ENCODE measurements at places on chromosomes 5 and 9. TPM values are rescaled to one million over a fixed set of nuclear protein-coding genes. Genes with fewer than 3 reads are reported as not detected.

HAVCR2 gene
- total RNA-seq, result not detected

NR2F1-AS1 gene
- total RNA-seq, result not detected

QRFP gene
- not detected for total RNA-seq

KCNN2 gene
- total RNA-seq, result not detected

C5orf24 gene
- 18.5 TPM for total RNA-seq

GNAQ gene
- 12.4 TPM for total RNA-seq

ORM2 gene
- total RNA-seq, result not detected

SLC25A48 gene
- not detected for total RNA-seq

TEK gene
- 1.5 TPM for total RNA-seq

TEX48 gene
- not detected for total RNA-seq

SPATA31D1 gene
- total RNA-seq, result not detected

MAP1B gene
- 58.0 TPM for total RNA-seq

LCNL1 gene
- not detected for total RNA-seq

GRCh38 chr9:20227166-20227874, 395.0 kb downstream of the MLLT3 start:
- no peak for DNase-seq

GRCh38 chr9:70065572-70065971, 21.9 kb downstream of the MAMDC2 start:
- DNase-seq, result no peak

DNA sequence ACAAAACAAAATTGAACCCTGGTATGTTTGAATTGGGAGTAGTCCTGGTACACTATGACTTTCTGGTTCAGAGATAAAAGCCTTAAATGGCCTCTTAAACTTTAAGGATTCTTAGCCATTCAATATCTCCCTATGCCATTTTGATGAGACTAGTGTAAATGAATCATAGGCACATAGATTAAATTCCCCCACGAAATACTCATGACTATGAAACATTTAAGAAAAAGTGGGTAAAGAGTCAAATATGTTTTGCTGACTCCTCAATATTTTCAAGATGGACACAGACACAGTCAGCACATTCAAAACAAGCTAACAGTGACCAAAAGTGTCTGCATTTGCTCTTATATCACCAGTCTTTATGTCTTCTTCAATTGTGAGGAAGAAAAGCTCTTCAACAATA, 278.3 kb downstream of the PDE4D start:
- no peak for DNase-seq

DNA sequence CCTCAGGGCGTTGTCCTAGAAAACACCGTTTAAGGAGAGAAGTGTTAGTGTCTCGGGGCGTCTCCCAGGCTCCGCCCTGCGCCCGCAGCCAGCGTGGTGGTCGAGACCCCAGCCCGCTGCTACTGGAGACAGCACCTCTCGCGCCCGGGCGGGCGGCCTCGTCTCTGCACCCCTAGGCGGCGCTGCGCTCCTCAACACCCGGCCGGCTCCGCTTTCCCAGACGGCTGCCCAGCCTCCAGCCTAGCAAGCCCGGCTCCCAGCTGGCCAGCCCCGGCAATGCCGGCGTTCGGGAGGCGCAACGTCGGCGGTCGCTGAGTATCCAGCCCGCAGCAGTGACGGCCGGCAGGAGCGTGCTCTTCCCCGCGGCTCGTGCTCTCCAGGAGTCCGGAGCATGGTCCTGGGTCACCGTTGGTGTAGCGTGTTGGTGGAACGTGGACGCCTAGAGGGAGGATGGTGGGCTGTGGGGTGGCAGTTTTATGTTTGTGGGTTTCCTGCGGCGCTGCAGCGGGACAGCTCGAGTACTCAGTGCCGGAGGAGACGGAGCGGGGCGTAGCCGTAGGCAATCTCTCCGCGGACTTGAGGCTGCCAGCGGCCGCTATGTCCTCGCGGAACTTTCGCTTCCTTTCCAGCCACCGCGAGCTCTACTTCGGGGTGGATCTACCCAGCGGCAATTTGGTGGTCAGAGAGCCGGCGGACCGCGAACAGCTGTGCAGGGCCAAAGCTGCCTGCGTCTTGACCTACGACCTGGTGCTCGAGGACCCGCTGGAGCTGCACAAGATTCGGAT, 536 bp downstream of the PCDHAC1 start:
- no peak for DNase-seq

GRCh38 chr5:160959804-160960203, 107.8 kb upstream of the ATP10B start:
- DNase-seq, result peak; percentile 85

- no peak for DNase-seq
These were observed 20.3 kb upstream of the TERT start for GRCh38 chr5:1315018-1315708.

GRCh38 chr9:112179816-112180215, 4.7 kb upstream of the SUSD1 start:
- no peak for DNase-seq

DNA sequence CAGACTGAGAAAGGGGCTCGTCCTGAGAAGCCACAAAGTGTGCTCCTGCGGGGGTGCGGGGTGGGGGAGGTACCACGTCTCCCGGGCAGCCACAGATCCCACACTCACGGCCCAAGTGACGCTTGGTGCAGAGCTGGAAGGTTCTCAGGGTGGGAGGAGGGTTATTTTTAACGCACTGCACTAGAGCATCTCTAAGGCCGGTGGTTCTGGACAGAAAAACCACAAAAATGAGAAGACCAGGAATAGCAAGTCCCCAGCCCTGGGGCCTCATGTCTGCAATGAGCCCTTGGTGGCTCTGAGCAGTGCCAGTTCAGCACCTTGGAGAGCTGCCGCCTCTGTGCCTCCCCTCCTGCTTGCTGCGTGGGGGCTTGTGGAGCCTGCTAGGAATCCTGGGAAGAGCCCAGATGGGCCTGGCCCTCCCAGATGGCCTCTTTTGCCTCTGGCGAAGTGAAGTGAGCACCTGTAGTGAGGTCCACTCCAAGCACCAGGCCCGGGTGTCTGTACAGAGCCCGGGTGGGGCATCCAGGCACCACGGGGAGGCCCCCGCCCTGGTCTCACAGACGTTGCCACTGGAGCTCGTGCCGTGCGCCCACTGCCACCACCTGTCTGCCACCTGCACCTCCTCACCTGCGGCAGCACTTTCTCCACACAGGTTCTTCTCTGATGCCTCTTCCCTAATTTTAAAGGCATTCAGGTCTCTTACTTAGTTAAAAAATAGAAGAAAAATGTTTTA, 48.9 kb upstream of the CACNA1B start:
- DNase-seq, result peak; percentile 14

GRCh38 chr5:9557696-9558095, 11.8 kb upstream of the SEMA5A start:
- DNase-seq, result no peak

GRCh38 chr5:9482381-9482780, 63.5 kb downstream of the SEMA5A start:
- DNase-seq, result no peak

- no peak for DNase-seq
These were observed 103.3 kb downstream of the C5orf15 start for GRCh38 chr5:133865113-133865512.

GRCh38 chr5:157816682-157817386, 42.1 kb downstream of the CLINT1 start:
- DNase-seq, result no peak

- peak; percentile 88 for DNase-seq
These were observed 114.9 kb downstream of the TLE1 start for GRCh38 chr9:81574405-81574804.

- DNase-seq, result no peak
These were observed 597.1 kb downstream of the ACTL7B start for GRCh38 chr9:108258640-108259039.

DNA sequence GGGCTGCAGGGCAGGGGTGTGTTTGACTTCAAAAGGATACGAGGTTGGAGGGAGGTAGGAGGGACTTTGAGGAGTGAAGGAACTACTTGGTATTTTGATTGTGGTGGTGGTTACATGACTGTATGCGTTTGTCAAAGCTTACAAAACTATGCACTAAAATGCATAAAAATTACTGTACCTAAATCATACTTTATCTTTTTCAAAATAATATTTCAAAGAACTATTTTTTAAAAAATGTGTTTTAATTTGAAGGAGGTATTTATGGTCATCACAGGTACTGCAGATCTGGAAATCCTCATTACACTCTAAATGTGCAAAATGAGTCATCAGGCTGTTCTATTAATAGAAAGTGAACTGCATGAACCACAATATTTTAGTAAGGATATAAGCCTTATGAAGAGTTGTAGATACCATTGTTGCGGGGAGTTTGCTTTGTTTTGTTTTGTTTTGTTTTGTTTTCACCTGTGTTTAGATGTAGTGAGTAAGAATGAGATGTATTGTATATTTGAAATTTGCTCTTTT, 116.9 kb downstream of the ARRDC3 start:
- DNase-seq, result peak; percentile 41

DNA sequence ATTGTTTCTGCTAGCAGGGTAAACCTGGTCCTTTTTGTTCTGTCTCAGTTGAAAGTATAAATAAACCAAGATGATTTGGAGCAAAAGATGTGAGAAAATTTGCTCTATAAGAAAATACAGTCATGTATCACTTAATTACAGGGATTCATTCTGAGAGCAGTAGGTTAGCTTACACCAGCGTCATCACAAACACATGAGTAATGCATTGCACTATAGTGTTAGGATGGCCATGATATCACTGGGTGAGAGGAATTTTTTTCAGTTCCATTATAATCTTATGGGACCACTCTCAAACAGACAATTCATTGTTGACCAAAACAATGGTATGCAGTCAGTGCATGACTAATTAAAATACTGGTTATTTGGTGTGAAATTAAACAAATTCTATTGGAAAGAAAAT, 430.9 kb downstream of the CHSY3 start:
- no peak for DNase-seq

DNA sequence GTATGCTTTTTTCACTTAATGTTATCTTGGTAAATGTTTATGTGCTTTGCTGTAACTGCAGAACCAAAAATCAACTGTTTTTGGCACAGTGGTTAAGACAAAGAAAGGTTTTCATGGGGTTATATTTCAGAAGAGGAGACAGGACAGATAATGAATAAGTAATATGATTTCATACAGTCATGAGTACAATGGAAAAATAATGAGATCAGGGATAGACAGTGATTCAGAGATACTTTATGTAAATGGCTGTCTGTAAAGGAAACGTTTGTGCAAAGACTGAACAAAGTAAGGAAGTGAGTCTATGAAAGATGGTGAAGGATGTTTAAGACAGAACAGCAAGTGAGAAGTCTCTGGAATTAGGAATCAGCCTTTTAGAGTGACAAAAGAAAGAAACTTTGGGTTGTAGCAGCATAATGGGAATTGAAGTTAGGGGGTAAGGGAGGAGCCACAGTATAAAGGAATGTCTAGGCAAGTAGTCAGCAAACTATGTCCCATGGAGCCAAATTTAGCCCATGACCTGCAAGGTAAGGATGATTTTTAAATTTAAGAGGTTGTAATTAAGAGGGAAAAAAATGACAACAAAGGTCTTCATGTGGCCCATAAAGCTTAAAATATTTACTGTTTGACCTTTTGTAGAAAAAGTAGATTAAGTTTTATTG, 55.0 kb downstream of the TNPO1 start:
- no peak for DNase-seq

Measured in Caki2 (cell line).